Bronchial epithelial cell (primary cell): ENCODE measurements at places on chromosomes 13 and 19.

GRCh38 chr13:36344886-36345437 is 1.2 kb downstream of the SPART start:
- no peak for DNase-seq

DNA sequence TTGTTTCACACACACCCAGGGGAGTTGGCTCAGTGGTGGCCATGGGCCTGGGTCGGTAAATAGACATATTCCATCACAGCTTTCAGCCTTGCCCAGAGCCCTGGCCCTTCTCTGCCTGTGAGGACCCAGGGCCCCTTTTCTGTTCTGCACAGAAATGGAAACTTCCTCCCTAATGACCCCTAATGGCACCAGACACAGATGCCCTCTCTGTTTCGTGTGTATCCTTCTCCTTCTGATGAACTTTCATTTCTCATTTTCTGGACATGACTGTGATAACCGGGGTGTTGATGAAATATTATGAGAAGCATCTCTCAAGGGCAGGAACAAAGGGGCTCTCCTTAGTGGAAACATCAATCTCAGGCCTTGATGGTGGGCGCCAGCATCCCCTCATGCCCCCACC is 12.8 kb downstream of the LILRA1 start:
- no peak for DNase-seq

DNA sequence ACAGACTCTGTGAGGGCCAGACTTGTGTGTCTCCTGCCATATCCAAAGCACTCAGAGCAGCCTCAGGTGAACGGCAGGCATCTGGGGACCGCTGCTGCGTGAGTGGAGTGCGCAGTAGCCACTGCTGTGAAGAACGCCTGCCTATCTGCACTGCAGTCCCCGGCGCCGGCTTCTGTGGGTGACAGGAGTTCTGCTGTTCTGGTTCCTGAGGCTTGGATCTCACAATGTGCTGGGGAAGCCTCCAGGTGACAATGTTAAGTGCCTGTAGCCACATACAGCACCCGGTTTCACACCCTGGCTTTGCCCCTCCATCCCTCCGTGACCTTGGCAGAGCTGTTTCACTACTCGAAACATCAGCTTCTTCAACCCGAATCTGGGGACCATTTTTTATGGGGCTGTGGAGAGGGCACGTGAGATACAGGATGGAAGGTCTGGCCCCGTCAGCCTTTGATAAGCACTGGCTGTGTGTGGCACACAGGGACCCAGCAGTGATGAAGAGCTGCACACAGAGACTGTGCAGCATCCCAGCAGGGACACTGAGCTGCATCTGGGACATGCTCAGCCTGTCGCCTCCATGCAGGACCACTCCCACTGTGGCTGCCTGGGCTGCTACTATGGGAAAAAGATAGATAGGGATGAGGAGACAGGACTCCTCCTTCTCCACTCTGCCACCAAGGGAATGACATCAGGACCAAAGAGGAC is 28.3 kb downstream of the ELAVL1 start:
- DNase-seq: no peak

DNA sequence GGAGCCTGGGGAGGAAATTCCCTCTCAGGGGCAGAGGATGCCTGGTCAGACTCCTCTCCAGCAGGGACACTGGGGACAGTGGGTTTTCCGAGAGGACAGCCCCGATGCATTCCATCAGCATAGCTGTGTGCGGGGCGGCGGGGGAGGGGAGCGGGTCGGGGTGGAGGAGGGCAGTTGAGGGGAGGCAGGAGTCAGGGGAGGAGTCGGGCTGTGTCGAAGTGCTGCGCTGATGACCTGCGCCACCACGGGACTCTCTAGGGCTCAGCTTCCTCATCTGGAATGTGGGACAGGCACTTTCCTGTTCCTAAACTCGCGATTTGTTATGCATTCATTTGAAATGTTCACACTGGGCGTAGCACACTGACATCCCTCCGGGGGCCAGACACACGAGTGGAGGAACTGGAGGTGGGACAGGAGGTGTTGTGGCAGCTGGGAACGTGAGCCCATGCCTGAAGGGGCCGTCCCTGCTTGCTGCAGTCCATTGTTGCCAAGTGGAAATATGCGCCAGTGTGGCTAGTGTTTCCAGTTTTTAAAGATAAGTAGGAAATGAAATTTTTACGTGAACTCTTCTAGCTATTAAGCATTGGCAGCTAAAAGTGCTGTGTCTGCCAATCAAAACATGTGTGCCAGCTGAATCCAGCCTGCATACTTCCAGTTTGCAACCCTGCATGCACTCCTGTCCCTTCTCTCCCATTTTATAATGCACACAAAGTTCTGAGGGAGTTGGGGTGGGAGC is 43.3 kb downstream of the FLT1 start:
- DNase-seq: no peak

DNA sequence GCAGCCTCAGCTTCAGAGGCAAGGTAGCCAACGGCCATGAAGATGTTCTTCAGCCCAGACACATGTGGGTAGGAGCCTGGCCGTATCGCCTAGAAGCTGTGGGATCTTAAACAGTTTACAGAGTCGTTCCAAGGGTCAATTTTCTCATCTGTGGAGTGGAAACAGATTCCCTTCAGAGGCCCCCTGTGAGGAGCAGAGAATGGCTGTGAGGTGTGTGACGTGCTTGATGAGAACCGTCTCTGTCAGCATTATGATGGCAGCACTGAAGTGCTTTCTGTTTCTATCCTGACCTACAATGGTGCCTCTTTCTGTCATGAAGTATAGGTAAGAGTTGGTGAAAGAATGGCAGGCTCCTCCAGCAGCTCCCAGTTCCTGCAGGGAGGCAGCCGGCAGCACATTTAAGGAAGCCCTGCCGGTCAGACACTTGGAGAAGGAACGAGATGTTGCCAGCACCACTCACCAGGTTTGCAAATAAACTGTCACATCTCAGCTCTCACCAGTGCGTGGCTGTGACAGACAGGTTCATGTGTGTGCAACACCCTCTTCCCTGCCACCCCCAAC is 277.3 kb downstream of the FOXO1 start:
- no peak for DNase-seq

GRCh38 chr13:44068737-44069136 is 189.0 kb downstream of the LACC1 start:
- peak; percentile 94 for DNase-seq

DNA sequence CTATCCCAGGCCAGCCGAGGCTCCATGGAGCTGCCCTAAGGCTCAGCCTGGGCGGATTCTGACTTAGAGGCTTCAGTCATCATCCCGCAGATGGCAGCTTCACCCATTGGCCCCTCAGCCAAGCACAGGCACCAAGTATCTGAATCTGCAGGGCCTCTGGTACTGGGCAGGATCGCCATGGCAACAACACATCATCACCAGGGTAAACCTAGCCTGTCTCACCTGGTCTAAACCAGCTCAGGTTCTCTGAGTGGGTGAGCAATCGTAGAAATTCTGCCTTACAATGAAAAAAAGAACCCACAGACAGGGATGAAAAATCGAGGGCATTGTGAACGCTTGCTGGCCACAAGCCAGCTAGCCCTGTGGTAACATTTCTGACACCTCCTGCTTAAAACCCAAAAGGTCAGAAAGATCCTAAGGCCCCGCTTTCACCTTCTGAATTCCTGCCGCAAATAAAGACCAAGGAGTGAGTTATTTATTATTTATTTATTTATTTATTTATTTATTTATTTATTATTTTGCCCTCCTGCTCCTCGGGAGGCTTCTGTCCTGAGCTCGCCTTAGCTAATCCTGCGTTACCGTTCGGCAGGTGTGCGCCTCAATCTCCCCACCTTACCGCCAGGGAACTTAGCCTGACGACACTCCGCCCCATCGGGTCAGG is 12.0 kb upstream of the CEACAM21 start:
- DNase-seq: peak; percentile 1
